ENCODE measurements at places on chromosomes 1 and 21.

DNA sequence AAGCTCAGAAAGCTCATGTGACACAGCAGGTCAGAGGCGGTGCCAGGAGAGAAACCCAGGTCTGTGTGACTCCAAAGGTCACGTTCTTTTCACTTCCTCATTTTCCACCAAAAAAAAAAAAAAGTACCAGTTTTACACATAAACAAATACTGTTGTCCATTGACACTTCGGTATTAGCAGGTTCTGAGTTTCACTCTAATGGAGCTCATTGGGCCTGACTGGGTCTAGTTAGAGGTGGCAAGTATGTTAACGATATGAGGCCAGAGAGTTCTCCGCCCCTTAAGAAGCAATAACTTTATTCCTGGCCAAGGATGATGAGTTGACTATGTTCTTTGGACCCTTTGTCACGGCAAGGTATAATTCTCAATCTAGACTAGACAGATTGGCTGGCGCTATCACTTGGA lies 30.0 kb upstream of the SDE2 start:
- no peak for DNase-seq

- DNase-seq, result no peak
These were observed 105.8 kb downstream of the MAN1A2 start for GRCh38 chr1:117473063-117473462.

- DNase-seq, result no peak
These were observed 2.0 kb upstream of the CASQ1 start for GRCh38 chr1:160188341-160188740.

GRCh38 chr1:42747125-42747524 lies 7.1 kb upstream of the CLDN19 start:
- no peak for DNase-seq

GRCh38 chr1:196367838-196368237 lies 240.4 kb downstream of the KCNT2 start:
- DNase-seq, result no peak

- no peak for DNase-seq
These were observed 67.2 kb downstream of the CD46 start for GRCh38 chr1:207818971-207819451.

- no peak for DNase-seq
These were observed 472.1 kb downstream of the PTPRU start for GRCh38 chr1:29708381-29708780.

DNA sequence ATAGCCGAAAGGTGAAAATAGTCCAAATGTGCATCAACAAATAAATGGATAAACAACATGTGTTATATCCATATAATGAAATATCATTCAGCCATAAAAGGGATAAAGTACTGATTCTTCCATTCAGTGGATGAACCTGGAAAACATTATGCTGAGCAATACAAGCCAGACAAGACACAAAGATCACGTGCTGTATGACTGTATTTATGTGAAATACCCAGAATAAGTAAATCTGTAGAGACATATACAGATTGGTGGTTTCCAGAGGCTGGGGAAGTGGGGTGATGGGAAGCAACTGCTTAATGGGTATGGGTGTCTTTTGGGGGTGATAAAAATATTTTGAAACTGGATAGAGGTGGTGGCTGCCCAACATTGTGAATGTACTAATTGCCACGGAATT lies 13.3 kb upstream of the GSTM4 start:
- no peak for DNase-seq

DNA sequence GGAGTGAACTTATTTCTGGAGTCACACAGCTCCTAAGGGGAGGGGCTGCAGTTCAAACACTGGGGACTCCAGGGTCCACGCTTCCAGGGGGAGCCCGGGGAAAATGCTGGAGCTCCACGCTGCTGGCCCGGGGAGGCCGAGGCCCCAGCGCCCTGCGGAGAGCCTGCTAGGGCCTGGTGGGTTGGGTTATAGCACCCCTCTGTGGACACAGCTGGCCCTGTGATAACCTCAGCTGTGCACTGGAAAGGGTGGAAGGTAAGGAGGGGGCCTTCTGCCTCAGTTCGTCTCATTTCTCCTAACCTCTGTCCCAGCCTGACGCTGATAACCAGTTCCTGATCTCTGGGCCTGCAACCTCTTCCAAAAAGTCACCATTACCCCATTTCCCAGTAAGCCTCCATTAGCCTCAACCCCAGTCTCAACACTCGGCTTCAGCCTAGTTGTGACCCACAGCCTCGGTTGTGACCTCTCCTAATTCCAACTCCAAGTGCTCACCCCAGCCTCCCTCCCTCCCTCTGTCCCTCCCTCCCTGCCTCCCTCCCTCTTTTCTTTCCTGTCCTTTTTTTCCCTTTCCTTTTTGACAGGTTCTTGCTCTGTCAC lies 7.1 kb downstream of the NBL1 start:
- DNase-seq, result no peak

GRCh38 chr1:59154401-59154800 lies 142.5 kb upstream of the FGGY start:
- no peak for DNase-seq

GRCh38 chr1:221559911-221560310 lies 182.0 kb downstream of the DUSP10 start:
- DNase-seq, result no peak

- no peak for DNase-seq
These were observed 5.7 kb downstream of the CCNL2 start for GRCh38 chr1:1393428-1393827.

DNA sequence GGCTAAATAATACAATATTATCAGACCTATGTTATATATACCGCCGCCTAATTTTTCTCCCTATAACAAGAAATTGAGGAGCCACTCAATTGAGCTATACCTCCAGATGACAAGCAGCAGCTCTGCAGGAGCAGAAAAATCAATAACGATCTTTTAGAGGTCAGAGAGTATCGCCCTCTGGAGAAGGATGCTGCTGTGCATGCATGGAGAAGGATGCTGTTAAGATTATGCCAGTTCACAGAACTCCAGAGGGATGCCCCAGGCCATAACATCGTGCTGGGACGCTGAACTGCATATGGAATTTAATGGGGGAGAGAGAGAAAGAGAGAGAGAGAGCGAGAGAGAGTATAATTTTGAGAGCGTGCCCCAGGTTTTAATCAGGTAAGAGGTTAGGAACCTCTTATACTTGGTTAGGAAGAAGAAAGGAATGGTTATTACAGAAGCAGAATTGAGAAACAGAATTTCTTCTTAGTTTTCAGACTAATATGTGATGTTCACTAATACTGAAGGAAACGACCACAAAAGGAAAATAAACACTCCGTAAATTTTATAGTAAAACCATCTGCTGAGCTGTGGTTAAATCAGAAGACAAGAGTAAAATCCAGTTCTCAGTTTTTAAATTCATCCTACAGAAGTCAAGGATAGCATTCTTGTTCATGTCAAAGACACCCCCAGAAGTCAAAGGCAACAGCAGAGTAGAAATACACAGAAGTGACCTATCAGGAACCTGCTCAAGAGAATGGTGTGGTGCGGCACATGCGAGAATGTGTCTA lies 111.1 kb downstream of the SMYD2 start:
- DNase-seq, result no peak

- DNase-seq, result no peak
These were observed 101.7 kb downstream of the ADSS2 start for GRCh38 chr1:244350027-244350426.

DNA sequence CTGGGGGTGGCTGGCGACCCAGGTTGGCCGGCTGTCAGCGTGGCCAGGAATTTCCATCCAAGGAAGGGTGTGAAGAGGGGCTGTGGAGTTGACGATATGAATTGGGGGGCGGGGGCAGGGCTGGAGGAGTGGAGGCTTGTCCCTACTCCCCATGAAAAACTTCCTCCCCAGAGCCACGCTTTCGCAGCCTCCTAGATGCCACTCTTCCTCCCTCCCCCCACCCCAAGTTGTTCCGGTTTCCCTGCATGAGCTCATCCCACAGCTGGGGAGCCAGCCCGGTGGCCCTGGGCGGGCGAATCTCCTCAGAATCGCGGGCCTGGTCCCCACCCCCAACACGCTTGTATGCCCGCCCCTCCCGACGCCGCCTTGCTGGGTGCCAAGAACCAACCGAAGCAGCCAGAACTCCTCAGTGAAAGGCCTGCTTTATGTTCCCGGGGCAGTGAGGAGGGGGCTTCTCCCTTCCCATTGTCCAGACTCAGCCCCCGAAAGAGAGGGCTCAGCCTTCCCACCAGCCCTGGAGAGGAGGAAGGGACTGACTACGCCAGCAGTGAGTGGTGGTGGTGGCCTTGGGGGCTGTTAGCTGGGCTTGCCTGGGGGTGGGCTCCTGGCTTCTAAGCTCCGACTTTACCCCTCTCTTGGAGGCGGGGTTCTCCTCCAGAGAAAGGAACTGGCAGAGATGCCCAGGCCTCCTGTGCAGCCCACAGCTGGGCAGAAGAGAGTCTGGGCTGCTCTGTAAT lies 1.8 kb upstream of the CSMD2 start:
- DNase-seq, result no peak

DNA sequence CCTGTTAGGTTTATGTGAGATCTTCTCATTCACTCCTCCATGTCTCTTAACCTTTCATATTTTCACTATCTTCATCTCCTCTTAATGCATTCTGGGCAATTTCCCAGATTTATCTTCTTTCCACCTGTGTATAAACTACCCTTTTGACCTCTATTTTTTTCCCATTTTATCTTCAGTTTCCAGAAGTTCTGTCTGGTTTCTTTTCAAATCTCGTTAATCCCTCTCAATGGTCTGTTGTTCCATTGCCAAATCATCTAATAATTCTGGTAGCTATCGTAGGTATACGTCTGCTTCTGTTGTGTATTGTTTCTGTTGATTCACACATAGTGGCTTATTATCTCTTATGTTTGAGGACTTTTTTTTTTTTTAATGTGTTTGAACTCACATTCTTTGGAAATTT lies 25.7 kb upstream of the HYI start:
- DNase-seq, result no peak

- DNase-seq, result no peak
These were observed 151.0 kb downstream of the CLEC20A start for GRCh38 chr1:178345807-178346206.

DNA sequence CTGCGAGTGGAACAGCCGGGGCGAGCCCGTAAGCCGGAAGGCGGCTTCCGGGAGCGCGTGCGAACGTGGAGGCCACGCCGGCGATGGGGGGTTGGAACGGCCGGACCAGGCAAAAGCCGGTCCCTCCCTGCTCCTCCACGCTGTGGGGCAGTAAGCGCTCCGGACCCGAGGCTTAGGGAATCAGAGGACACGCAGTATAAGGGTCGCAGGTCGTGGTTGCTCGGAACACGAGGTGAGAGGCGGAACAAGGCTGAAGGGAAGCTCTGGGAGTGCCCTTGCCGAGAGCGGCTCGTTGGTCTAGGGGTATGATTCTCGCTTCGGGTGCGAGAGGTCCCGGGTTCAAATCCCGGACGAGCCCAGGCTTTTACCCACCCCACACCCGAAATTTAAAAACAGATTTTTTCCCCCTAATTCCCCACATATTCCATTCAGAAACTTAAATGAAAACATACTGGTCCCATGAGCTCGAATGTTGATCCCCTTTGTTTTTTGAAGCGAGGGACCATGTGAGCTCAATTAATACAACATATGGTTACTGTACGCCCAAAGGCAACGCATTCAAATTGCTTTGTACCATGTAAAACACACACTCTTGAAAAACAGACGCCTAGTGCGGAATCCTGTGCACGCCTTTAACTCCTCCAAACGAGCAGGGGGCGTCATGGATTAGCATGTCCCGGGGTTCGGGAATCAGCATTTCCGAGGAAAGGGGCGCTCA lies 7.2 kb upstream of the MPZL1 start:
- DNase-seq, result peak; percentile 34

- no peak for DNase-seq
These were observed 7.6 kb downstream of the DR1 start for GRCh38 chr1:93353286-93353685.

- no peak for DNase-seq
These were observed 675.1 kb upstream of the ADGRL2 start for GRCh38 chr1:81125672-81126071.

DNA sequence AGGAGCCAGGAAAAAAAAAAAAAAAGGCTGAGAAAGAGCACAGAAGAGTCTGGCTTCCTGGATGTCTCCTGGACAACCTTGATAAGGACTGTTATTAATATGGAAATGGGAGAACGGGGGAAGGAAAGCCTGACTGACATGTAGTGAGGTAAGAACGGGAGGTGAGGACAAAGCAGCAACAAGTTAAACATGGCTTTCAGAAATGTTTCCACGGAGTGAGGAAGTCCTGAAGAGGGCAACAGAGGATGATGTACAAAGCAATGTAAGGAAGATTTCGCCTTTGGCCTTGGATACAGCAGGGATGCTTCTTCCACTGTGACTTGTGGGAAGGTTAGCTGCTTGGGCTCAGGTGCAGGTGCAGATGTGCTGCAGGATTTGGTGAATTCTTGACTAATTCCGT lies 11.9 kb upstream of the NIBAN1 start:
- no peak for DNase-seq

DNA sequence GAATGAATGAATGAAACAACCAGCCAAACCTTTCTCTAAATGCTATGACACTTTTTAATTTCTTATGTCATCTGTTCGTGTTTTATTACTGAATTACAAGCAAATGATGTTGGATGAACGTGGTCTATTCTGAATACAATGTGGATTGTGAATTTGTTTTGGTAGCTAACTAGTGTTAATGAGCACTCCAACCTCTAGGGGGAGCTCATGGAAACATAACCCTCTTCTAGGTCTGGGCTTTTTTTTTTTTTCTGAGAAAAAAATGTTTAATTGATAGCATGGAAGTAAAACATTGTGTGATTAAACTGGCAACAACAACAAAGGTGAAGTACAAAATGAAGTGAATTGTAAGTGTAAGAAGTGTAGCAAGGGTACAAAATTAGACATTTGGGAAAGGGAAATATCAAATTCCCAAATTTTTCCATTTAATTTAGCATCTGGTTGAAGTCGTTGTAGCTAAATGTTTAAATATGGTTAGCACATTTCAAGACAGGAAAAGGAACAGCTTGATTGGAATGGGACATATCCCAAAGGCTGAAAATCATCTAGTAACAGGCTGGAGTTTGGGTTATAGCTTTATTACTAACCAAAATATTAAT lies 42.6 kb upstream of the PTGS2 start:
- no peak for DNase-seq

- no peak for DNase-seq
These were observed 7.5 kb downstream of the TMEM59 start for GRCh38 chr1:54045496-54045895.

DNA sequence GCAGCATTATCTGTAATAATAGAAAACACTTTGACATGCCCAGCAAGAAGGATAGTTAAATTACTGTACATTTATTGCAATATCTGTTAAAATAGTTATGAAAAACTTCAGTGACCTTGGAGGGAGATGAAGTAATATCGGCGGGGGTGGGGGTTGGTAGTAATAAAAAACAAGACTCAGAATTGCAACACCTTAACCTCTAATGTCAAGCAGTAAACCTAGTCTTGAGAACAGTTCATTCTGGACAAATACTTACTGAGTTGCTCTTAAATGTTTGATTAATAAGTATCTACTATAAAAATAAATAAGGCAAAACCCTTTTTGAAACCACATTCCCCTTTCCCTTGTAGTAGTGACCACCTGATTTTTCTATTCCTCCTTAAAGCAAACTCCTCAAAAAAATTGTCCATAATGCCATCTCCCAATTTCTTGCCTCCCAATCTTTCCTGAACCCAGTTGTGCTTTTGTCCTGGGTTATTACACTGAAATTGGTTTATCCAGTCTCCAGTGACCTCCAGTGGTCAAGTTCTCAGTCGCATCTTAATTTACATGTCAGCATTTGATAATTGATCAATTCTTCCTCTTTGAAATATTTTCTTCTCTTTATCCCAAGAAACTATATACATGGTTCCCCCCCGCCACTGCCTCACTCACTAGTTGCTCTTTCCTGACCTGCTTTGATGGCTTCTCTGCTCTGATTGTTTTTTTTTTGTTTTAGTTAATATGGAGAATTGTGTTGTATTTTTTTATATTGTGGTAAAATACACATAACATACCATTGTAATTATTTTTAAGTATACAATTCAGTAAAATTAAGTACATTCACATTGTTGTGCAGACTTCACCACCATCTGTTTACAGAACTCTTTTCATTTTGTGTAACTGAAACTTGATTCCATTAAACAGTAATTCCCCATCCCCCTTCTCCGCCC lies 36.8 kb downstream of the RAP1A start:
- no peak for DNase-seq
